ENCODE measurements at places on chromosomes 2 and 18.

- DNase-seq = no peak
Observed at GRCh38 chr18:10299643-10300042, 154.8 kb upstream of the APCDD1 start.

- DNase-seq = no peak
Observed at GRCh38 chr2:18200771-18201170, 322.3 kb downstream of the KCNS3 start.

- DNase-seq = no peak
Observed at GRCh38 chr2:45992741-45993475, 304.3 kb upstream of the EPAS1 start.

GRCh38 chr18:45253973-45254708 is 361.1 kb upstream of the SLC14A2 start:
- no peak for DNase-seq

DNA sequence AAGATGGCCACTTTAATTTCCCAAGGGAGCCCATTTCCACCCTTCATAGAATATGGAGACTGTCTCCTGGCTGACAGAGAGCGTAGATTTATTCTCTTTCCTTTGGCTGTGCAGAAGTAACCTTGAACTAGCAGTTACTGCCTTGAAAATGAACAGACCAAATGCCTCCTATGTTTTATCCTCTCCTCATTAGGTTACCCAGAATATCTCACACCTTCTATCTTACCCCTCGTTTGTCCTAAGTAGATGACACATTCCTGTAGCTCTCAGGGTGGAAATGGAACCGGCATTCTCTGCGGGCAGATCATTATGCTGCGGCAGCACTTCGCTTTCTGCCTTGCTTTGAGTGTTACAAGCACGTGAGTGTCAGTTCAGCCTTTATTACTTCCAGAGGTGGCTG is 336.5 kb downstream of the DCDC2C start:
- DNase-seq = no peak

GRCh38 chr2:88218981-88219380 is 48.8 kb downstream of the THNSL2 start:
- DNase-seq = no peak

GRCh38 chr2:232981356-232981755 is 31.7 kb downstream of the NGEF start:
- DNase-seq = no peak

DNA sequence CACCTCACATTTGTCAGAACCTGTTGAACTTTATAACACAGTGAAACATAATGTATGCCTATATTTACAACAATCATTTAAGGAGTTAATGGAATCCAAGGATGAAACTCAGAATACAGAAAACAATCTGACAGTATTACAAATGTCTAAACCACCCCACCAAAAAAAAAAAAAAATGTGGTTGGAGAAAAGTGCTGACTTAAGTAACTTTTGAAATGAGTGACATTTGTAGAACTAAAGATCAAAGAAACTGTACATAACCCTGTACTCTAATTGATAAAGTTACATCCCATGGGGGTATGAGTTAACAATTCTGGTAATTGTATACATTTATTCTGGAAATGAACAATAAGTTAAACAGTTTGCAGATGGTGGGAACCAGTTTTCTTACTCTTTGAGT is 372.1 kb upstream of the TMEFF2 start:
- no peak for DNase-seq

GRCh38 chr2:101638181-101638711 is 59.3 kb upstream of the MAP4K4 start:
- no peak for DNase-seq

- DNase-seq = no peak
Observed at GRCh38 chr2:231795525-231796327, 9.5 kb downstream of the COPS7B start.

- no peak for DNase-seq
Observed at GRCh38 chr2:168849610-168850009, 40.6 kb downstream of the SPC25 start.

DNA sequence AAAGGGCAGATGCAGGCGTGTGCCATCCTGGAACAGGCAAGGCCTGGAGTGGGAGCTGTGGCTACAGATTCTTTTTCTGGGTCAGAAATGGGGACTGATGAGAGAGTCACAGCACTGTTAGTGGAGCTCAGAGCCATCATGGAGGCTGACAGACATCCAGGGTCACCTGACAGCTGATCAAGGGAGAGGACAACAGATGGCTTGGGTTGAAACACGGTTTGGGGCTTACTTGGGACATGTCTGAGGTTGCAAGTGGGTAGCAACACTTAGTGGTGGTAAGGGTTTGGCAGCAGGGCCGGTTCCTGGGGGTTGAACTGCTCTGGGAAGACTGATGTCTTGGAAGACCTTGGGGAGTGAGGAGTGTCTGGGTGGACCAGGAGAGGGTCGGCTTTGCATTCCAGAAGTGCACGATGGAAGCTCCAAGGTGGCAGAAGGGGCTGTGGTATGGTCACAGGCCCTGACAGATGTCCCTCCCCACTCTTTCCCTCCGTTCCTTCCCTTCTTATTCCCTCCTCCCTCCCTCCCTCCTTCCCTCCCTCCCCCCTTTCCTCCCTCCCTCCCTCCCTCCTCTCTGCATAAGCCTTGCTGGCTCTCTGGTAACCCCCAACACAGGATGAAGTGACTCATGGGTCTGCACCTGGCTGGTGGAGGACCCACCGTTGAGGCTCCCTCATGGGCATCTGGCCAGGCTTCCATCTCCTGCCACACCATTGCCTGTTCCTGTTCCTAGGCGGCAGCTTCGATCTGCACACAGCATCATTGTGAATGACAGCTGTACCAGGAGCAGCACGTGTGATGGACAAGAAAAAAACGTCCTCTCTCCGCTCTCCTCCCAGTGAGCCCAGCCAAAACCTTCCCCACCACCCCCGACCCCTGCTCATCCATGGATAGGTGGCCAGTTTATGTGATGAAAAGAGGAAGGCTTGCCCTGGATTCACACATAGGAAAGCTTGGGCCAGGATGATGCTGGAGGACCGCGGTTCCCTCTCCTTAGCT is 63.8 kb upstream of the RPL31 start:
- DNase-seq = no peak

DNA sequence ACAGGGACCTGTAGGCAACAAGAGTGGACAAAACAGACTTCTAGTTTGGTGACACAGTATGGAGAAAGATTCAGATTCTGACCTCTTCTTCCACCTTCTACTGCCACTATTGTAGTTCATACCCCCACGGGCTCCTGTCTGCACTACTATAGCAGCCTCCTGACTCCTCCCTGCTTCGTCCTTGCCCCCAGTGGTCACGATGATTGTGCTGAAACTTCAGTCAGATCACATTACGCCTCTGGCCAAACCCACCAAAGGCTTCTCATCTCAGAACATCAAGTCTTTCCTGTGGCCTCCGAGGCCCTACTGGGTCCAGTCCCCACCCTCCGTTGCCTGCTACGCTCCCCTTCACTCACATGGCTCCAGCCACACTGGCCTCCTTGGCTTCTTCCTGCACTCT is 147.6 kb downstream of the CYP26B1 start:
- DNase-seq = no peak

DNA sequence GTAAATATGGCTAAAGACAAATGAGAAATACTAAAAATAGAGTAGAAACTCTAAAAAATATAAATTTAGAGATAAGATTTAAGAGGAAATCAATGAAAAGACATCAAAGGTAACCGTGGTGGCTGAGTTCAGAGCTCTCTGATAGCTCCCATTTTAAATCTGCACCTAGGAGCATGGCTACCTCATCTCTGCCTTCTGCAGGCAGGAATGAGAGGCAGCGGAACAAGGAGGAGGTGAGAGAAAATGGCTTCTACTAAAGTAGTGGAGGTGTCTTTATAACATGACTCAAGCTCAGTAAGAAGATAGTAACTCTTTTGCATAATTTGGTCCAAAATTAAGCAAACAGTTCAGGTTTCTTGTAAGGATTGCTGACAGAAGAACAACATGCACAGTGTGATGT is 758.7 kb upstream of the FSHR start:
- no peak for DNase-seq

DNA sequence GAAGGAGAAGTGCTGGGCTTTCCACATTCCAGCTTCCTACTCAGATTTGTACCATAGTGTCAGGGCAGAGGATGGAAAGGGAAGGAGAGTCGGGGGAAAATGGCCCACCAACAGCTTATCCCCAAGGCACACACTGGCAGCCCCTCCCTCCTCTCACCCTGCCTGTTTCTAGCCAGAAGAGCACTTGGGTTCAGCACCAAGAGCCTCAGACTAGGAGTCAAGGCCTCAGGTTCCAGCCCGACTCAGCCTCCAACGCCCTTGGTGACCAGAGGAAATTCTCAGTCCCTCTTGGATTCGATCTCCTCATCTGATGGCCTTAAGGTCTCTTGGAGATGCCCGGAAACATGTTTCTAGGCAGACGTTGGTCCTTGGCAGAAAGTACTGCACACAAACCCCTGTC is 53.9 kb downstream of the TNS1 start:
- no peak for DNase-seq

DNA sequence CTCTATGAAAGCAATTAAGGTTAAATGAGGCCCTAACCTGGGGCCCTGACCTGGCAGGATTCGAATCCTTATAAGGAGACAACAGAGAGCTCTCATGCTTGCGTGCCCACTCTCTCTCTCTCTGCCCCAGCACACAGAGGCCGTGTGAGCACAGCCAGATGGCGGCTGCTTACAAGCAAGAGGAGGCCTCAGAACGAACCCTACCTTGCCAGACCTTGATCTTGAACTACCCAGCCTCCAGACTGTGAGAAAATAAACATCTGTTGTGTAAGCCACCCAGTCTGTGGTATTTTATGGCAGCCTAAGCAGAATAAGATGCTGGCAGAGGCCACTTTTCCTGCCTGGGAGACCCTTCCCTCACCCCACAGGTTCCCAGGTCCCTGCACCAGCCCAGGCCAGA is 5.2 kb upstream of the UBE2F start:
- no peak for DNase-seq

DNA sequence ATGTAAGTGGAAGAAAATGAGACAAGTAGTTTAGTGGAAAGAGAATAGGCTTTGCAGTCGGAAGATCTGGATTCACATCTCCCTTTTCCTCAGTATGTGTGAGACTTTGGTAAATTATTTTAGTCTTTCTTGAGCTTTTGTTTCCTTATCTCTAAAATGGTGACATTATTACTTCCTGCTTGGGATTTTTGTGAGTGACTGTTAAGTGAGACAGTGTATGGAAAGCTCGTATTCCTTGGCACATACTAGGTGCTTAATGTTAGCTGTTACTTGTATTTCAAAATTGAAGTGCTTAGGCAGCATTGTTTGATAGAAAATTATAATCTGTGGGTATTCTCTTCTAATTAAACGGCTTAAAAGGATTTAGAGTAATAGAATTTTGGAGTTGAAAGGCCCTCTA is 2.0 kb downstream of the ZNF638 start:
- DNase-seq = no peak

DNA sequence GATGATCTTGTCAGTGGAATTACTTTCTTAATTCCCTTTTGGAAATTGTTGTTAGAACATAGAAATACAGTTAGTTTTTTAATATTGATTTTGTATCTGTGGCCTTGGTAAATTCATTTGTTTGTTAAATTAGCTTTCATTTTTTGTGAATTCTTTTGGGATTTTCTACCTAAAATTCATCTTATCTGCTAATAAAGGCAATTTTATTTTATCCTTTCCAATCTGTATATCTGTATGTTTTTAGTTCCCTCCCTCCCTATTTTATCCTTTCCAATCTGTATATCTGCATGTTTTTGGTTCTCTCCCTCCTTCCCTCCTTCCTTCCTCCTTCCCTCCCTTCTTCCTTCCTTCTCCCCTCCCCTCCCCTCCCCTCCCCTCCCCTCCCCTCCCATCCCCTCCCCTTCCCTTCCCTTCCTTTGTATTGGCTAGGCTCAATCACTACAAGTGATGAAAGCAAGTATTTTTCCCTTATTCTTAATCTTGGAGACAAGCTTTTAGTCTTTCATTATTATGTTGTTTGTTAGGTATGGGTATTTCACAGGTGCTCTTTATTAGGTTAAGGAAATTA is 244.4 kb downstream of the ALK start:
- DNase-seq = no peak

- no peak for DNase-seq
Observed at GRCh38 chr18:59101830-59102414, 37.8 kb upstream of the SEC11C start.

- DNase-seq = no peak
Observed at GRCh38 chr2:195238826-195239225, 418.2 kb upstream of the SLC39A10 start.

GRCh38 chr18:48866028-48866733 is 84.6 kb downstream of the SMAD7 start:
- no peak for DNase-seq

DNA sequence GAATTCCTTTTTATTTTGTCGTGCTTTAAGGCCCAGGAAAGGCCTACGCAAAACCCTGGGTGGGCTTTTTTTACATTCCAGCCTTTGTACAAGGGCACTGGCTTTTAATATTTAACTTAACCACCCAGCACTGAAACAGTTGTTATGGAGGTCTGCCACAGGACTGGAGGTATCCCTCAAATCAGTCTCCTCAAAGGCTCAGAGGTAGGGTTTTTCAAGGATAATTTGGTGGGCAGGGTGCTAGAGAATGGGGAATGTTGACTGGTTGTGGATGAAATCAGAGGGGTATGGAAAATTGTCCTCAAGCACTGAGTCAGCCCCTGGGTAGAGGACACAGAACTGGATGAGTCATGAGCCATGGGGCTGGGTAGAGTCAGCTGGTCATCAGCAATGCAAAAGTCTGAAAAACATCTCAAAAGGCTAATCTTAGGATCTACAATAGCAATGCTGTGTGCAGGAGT is 443.1 kb downstream of the THSD7B start:
- no peak for DNase-seq

GRCh38 chr2:138030459-138030858 is 66.2 kb downstream of the HNMT start:
- DNase-seq = no peak

DNA sequence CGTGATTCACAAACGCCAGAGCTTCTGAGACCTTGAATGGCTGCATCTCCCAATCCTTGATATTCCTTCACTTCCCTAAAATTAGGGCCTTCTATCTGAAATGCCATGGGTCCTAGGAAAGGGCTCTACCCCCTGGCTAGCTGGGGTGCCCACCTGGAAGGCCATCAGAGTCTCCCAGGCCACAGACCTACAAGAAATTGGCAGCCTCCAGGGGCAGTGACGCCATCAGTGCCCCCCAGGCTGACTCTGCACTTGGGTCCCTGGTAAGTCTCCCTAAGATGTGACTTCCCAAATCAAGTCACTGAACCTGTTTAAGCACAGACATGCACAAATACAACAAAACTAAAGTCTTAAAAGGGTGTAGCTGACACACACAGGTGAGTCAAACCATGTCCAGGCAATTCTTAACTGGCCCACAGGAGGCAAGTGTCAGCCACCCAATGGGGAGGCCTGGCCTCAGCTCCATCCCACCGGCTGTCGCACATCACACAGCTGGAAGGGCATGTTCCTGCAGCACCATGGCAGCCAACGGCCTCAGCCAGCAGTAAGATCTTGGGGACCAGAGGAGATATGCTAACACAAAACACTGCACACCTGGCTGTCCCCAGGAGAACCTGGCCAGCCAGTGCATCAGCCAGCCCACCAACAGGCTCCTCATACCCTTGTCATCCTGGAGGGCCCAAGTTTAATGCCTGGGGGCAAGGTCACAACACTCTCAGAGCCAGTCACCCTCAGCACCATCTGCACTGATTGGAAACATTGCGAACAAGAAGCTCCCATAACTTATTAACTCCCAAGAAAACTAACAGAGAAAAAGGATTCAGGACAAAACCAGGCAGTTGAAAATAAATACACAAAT is 5.2 kb downstream of the PARD6G start:
- DNase-seq = no peak
